Cerebellum (tissue), 4 donors: ENCODE measurements at places on chromosomes 3 and 15. TPM values are rescaled to one million over a fixed set of nuclear protein-coding genes. Genes with fewer than 3 reads are reported as not detected.

DNA sequence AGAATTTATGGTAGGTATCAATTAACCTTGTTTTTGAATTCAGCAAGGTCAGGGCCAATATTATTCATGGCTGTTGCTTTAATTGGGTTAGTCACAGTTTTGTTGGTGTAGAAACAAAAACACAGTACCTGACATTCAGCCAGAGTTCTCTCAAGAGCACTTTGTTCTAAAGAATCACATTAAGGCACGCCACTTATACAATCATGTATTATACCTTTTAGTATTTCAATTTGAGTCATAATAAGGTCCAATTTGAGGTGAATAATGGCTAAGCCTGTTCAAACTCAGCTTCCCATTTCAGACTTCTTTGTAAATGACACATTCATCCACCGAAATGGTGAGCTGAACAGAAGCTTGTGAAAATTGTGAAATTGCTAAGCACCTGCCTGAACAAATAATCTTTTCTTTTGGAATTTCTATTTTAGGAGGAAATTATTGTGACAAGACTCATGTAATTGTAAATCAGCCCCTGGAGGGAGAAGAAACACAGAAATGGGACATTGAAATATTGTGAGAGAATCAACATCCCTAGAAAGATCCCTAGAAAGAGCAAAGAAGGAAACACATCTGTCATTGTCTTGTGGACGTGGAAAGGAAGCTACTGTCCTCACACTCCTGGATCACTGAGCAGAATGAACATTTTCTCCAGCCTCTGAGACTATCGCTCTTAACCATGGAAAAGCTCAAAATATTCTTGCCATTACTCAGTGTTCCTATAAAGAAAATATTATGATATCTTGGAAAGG, 29.3 kb downstream of the RIOX2 start:
- no peak for DNase-seq

- DNase-seq, result no peak
Observed at GRCh38 chr3:144259267-144259666, 287.6 kb downstream of the DIPK2A start.

GRCh38 chr15:51403946-51404695, 62.7 kb downstream of the GLDN start:
- no peak for DNase-seq

GOLGA8J gene
- total RNA-seq, result 0.36 TPM
